DMS79 (cell line): ENCODE measurements at places on chromosomes 16 and 17.

- no peak for DNase-seq
Measured at GRCh38 chr17:13888056-13888609, 181.2 kb upstream of the COX10 start.

GRCh38 chr16:22075043-22075757 lies 17.1 kb upstream of the VWA3A start:
- DNase-seq, result no peak

- no peak for DNase-seq
Measured at GRCh38 chr16:19127205-19127604, 13.4 kb downstream of the ITPRIPL2 start.

- no peak for DNase-seq
Measured at GRCh38 chr17:57948555-57949420, 6.4 kb downstream of the CUEDC1 start.

DNA sequence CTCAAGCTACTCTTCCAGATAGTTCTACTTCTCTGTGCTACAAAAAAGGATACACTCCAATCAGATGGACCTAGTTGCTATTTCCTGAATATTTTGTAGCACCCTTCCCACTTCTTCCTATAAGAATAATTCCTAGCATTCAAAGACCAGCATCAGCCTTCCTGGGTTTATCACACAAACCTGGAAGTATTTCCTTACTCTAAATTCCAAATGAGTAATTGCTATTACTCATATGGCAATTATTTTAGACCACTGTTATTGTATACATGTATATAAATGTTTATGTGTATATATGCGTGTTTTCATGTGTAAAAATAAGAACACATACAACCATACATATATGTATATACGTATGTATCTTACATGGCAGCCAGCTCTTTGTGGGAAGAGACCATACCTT lies 130.6 kb downstream of the MYO1D start:
- no peak for DNase-seq
